GM12891 (cell line): ENCODE measurements at places on chromosomes 12 and 14.

DNA sequence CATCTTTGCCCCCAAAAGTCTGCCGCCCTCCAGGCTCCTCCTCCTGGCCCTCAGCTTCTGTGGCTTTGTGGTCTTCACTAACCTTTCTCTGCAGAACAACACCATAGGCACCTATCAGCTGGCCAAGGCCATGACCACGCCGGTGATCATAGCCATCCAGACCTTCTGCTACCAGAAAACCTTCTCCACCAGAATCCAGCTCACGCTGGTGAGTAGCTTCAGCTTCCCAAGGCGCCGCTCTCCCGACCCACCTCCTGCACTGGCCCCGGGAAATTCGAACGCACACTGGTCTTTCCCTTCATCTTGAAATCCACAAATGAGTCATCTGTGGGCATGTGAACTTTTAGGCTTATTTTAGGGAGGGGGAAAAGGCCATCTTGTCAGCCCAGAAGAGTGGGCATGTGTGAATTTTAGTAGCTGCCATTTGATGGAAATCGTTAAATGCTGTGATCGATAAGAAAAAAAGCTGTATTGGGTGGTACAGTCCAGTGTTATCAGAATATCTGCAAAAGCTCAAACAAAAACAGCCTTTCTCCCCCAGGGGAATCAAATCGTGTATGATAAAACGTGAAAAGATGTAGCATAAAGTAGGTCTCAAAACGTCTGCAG, 700 bp downstream of the SLC35E3 start:
- DNase-seq = peak; percentile 20

GRCh38 chr14:46653031-46653755, 1.6 kb upstream of the RPL10L start:
- no peak for DNase-seq

- no peak for DNase-seq
Observed at GRCh38 chr14:49989966-49990365, 97.1 kb downstream of the ARF6 start.

GRCh38 chr12:102376781-102377180, 103.6 kb downstream of the IGF1 start:
- no peak for DNase-seq

GRCh38 chr12:60201891-60202290, 606.1 kb downstream of the SLC16A7 start:
- DNase-seq = no peak

GRCh38 chr14:88212691-88213090, 110.4 kb downstream of the KCNK10 start:
- no peak for DNase-seq

DNA sequence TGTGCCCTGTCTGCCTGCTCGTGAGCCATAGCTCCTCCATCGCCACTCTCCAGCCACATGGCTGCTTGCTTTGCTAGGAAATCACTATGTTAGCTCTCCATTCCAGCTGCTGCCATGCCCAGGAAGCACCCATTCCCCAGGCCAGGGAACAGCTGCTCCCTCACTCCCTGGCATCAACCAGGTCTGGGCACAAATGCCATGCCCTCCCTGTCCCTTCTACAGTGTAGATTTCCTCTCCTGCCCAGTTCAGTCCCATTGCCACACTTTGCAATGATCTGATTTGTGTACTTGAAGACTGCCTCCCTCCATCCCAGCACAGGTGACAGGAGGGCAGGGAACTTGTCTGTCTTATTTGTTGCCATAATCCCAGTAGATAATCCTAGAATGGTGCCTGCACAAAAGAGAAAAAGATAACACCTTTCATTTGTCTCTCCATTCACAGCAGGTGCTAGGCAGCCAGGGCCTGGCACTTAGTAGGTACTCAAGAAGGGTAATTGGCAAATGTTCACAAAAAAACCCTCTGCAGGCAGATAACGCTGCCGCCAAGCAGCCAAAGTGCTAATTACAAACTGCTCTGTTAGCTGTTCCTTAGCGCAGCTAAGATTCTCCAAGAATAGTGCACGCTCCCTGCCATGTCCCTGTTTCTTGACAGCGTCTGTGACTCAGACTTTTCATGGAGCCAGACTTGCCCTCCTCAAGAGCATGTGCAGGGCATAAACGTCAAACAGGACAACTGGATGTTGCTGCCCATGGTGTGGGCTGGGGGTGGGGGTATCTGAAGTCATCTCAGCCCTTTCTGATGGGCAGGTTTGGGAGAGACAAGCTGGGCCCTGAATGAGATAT, 69.1 kb downstream of the ARL6IP4 start:
- no peak for DNase-seq

DNA sequence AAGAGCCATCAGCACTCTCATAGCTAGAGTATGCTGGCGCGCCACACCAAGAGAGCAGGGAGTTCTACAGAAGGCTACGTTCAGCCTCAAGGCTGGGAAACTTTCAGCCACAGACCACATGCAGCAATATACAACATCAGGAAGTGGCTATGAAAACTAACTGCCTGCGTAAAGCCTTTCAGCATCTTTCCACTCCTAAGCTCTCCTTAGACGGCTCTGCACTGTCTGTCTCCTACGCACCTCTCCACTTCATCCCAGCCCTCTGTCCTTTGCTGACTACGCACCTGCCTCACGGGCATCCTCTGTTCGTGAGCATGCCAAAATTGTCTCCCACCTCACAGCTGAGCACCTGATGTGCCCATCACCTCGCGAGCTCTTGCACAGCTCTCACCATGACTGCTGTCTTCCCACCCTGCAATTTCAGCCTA, 9.7 kb downstream of the MPHOSPH9 start:
- no peak for DNase-seq

DNA sequence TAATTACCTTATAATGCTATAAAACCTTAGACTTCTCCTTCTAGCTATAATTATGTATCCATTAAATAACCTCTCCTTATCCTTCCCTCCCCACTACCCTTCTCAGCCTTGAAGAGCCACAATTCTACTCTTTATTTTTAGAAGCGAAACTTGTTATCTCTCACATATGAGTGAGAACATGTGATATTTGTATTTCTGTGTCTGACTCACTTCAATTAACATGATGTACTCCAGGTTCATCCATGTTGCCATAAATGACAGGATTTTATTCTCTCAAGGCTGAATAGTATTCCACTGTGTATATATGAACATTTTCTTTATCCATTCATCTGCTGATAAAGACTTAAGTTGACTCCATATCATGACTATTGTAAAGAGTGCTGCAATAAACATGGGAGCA, 485.6 kb downstream of the FLRT2 start:
- DNase-seq = no peak

- no peak for DNase-seq
Observed at GRCh38 chr12:50557421-50557820, 52.6 kb downstream of the DIP2B start.

DNA sequence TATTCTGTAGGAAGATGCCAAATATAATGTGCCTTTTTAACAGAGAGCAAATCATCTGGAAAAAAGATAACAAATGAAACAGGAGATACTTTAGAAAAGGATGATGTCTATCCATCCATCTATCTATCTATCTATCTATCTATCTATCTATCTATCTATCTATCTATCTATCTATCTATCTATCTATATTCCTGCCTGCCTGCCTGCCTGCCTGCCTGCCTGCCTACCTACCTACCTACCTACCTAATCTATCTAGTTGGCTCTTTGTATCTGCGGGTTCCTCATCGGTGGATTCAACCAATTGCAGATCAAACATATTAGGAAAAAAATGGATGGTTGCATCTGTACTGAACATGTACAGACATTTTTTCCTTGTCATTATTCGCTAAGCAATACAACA, 11.0 kb downstream of the PTPRB start:
- no peak for DNase-seq

GRCh38 chr12:47078733-47079467, 521 bp upstream of the PCED1B start:
- DNase-seq = no peak

DNA sequence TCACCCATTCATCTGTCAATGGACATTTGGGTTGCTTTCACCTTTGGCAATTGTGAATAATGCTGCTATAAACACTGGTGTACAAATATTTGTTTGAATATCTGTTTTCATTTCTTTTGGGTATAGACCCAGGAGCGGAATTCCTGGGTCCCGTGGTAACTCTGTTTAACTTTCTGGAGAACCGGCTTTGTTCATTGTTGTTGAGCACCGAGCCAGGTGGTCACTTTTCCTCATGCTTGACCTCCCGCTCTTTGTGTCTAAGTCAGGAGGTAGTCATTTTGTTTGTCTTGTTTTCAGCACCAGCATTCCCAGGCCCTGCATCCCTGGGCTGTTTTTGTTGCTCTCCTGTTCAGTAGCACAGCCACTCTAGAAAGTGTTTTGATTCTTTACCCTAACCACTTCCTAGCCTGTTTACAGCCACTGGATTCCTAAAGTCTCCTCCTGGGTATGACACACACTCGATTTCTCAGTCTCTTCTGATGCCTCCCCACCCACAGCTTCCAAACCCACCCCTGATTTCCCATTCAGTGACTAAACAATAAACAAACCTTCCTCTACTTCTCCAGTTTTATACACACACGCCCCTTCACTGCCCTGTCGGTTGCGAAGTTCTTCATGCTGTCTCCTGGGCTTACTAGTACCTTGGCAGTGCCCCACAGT, 37.9 kb downstream of the B4GALNT3 start:
- no peak for DNase-seq

DNA sequence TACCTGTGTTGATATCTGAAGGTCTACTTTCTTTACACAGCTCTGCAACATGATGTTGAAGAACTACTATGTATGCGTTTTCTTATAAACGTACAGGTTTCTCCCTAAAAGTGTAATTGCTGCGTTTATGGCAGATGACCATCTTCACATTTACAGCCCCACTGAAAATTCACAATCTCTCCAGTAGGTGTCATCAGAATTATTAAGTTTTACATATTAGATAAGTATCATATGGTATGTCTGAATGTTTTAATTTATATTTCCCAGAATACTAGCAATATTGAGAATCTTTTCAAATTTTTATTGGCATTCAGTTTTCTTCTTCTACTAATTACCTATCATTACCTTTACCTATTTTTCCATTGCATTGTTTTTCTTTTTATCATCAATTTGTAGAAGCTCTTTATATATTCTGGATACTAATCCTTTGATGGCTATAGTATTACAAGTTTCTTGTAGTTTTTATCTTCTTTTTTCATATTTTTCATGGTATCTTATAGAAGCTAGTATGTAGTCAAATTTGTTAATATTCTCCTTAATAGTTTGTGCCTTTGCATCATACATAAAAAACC, 123.5 kb downstream of the CAPZA3 start:
- no peak for DNase-seq

- DNase-seq = no peak
Observed at GRCh38 chr12:67223225-67223624, 45.9 kb upstream of the CAND1 start.

- no peak for DNase-seq
Observed at GRCh38 chr14:69073915-69074314, 79.0 kb downstream of the DCAF5 start.

DNA sequence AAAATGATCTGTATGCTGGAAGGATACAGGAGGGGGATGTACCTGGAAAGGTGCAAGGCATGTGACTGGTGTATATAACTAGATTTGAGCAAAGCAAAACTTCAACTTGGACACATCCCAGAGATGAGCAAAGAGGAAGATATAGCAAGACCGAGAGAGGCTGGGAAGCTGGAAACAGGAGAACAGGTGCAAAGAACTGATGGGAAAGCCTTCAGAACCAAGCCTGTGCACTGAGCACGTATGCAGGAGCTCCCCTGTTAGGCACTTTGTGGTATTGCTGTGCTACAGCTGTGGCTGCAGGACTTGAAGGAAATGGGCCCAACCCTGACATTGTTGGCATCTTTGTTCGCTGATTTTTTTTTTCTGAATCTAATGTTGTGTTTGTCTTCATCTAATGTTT, 120.7 kb upstream of the PWP1 start:
- DNase-seq = no peak

- no peak for DNase-seq
Observed at GRCh38 chr12:85835426-85836196, 598 bp downstream of the RASSF9 start.

- DNase-seq = no peak
Observed at GRCh38 chr12:51392556-51393237, 1.5 kb upstream of the GALNT6 start.

- no peak for DNase-seq
Observed at GRCh38 chr12:109626378-109627115, 53.0 kb downstream of the MVK start.

GRCh38 chr12:501722-502447, 42.1 kb downstream of the B4GALNT3 start:
- DNase-seq = no peak

DNA sequence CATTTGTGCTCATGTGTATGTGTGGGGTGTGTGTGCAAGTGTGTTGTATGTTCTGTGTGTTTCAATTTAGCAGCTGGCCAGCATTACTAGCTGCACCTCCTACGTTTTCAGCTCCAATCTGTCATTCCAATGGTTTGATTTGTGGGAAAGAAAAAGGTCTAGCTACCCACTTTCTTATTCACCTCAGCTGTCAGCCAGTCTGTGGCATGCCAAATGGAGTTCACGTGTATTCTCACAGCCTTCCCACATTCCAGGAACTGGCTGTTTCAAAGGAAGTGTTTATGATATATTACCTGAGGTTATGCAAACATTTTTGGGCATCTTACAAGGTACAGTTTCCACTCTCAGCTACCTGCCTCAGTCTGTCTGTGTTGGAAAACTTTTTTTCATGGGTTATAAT, 220.2 kb upstream of the CPNE8 start:
- no peak for DNase-seq

- no peak for DNase-seq
Observed at GRCh38 chr14:61343991-61344405, 22.6 kb downstream of the PRKCH start.

- DNase-seq = no peak
Observed at GRCh38 chr14:71206766-71207371, 299.6 kb downstream of the PCNX1 start.

DNA sequence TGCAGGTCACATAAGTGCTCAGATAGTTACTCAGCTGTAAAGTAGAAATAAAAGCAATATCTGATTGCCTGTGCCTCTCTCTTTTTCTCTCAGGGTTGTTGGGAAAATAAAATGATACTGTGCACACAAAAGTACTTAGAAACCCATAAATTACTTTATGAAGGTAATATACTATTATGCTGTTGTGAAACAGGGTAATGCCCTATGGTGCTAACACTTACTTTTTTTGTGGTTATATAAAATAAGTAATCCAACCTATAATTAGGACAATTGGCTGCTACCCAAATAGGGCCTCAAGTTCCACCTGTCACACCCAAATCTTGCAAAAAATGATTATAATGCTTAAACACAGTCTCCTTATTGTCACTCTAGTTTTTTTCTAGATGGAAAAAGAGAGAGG, 50.6 kb downstream of the DAAM1 start:
- DNase-seq = no peak

- no peak for DNase-seq
Observed at GRCh38 chr12:45302621-45303369, 86.9 kb downstream of the ANO6 start.
